ENCODE measurements at places on chromosomes 2 and 18.
A peak's percentile ranks its signal among the peaks of the same experiment; 100 is the strongest.

GRCh38 chr2:32222966-32223365 lies 41.7 kb downstream of the NLRC4 start:
- no peak for DNase-seq

DNA sequence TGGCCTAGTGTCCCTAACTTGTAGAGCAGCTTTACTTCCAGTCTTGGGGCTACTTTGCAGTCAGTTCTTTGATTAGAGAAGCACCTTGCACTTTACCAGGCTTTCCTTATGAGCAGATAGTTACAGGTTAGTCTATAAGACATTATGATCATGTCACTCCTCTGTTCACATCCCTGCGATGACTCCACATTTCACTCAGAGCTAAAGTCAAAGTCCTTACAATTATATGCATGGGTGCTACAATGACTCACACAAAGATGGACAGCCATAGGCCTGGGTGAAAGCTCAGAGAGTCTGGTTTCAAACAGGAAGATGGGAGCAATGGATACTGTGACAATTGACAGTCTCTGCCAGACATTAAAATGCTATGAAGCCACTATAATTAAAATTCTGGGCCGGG lies 27.1 kb upstream of the SSB start:
- no peak for DNase-seq

DNA sequence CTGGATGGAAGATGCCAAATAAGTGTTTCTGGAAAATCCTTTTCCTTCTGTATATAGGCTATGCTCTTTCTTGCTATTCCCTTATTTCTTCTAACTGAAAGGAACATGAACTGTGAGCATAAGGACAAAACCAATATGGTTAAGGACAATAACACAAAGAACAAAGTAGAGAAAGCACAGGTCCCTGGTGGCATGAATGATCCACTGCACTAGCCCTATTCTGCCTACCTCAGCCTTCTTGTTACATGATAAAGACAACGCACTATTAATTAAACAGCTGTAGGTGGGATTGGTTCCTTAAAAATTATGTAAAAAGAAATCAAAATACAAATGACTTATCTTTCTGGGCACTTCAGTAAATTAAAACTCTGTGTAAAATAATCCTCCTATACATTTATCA lies 1.9 kb upstream of the WDR75 start:
- DNase-seq: peak; percentile 34

DNA sequence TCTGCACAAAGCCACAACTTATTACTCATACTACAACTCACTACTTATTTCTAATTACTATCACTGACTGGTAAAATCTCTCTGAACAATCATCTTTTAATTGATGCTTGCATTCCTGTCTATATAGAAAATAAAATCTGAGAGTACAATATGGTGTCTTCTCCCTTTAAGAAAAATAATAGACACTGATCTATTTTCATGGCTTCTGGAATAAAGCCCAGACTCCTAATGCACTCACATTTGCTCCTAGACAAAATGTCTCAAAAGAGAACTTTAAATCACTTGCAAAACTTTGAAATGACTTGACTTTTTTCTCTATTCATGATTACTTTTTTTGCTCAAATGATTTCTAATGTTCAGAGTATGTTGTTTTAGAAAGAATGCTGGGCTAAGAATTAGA lies 28.7 kb downstream of the ESCO1 start:
- no peak for DNase-seq

DNA sequence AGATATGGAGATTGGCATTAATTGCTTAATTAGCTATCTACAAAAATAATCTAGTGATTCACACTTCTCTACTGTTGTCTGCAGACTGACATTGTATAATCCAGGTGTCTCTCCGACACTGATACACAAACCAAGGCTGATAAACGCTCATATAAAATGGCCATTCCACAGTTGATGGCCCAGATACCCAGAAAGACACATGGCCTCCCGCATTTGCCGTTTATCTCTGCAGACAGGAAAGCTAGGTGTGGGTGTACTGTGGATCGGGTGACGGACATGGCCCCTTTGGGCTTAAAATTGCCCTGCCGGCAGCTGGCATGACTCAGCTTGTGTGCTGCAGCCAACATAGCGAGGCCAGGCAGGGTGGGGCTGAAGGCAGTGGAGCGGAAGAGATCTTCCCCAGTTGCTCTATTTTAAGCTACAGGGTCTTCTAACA lies 18.5 kb downstream of the PMAIP1 start:
- DNase-seq: peak; percentile 64

GRCh38 chr2:201974171-201975100 lies 59.2 kb upstream of the FZD7 start:
- no peak for DNase-seq

DNA sequence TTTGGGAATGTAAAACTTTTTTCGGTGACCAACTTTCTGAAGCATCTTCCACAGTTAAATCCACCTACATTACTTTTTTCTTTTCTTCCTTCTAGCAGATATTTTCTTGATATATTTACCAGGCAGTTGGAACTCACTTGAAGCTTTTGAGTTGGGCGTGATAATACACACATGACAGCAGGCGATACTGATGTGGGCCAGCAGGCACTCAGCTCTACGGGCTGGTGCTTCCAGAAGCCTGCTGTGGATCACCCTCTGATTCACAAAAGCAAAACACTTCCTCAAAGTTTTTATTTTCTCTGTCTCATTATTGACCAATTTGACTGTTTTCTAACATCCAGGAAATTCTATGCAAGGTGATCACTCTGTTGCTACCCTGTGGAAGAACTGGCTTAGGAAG lies 22.9 kb downstream of the GRHL1 start:
- DNase-seq: no peak

DNA sequence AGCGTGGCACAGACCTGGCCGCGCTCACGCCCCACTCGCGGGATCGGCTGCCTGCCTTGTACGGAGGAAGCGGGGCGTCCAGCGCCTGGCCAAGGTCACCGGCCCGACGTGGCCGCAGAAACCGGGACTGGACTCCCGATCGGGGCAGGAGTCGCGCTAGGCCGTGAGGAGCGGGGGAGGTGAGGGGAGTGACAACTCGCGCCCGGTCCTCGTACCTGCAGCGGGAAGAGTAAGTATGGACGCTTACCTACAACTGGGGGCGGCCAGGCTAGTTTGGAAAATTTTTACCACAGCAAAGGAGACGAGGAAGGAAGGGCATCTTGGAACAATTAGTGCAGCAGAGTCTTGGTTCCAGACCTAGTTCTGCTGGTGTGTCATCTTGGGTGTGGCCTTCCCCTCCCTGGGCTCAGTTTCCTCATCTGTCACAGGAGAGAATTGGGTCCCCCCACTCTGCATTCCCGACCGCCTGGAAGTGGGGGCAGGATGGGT lies 693 bp downstream of the UBE2F start:
- DNase-seq: peak; percentile 35

DNA sequence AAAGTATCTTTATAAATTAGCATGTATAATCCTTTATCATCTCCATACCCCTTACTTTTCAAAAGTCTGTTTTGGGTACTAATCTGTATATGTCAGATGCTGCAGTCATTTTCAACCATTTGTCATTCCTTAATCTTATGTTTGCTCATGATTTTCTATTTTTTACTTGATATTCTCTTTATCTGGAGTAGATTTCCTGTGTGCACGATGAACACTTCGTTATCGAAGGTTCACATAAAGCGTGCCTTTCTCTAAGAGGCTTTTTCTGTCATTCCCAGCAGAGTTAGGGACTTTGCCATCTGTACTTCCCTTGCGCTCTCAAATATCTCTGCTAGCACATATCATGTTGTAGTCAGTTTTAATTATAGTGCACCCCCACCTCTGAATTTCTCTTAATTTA lies 123.2 kb downstream of the BIRC6 start:
- no peak for DNase-seq

- DNase-seq: no peak
Measured at GRCh38 chr2:142716463-142717242, 160.8 kb upstream of the KYNU start.

GRCh38 chr2:24875272-24875671 lies 44.8 kb downstream of the ADCY3 start:
- DNase-seq: no peak

GRCh38 chr2:111640480-111640879 lies 243.5 kb downstream of the ANAPC1 start:
- no peak for DNase-seq

GRCh38 chr2:127400897-127401756 lies 13.4 kb upstream of the MAP3K2 start:
- DNase-seq: peak; percentile 87

DNA sequence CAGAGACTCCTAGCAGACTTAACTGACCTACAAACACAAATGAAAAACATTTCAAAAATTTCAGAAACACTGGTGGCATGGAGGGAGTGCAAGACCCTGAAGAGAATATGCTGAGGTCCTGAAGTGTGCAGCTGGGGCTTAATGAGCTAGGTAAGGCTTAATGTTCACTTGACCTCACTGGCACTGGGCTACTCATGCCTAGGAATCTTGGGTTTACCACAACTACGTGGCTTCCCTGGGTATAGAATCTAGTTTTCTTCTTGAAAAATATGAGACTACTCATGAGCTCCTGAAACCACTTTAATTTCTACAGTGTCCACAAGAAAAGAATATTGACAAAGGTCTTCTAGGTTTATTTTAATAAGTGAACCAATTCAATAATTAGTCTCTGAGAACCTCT lies 139.8 kb downstream of the HNMT start:
- no peak for DNase-seq

DNA sequence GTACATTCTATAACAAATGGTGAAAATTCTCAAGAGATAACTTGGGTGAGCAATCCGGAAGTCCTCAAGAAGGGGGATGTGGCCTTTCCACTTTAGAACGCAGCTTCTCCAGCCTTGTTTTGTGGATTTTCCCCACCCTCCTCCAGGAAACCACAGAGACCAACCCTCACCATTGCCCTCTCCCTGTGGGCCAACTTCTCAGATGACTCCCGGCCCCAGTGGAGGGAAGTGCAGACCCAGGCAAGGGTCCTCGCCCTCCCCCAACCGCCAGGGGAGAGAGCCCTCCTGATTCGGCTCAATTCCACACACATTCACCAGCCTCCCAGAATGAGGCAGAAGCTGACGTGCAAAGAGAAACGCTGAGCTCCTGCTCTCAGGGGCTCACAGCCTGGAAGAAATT lies 277.2 kb downstream of the EIPR1 start:
- DNase-seq: no peak

- DNase-seq: no peak
Measured at GRCh38 chr18:5066380-5066977, 130.6 kb downstream of the AKAIN1 start.

GRCh38 chr2:238968616-238969384 lies 120.9 kb downstream of the TWIST2 start:
- DNase-seq: no peak

DNA sequence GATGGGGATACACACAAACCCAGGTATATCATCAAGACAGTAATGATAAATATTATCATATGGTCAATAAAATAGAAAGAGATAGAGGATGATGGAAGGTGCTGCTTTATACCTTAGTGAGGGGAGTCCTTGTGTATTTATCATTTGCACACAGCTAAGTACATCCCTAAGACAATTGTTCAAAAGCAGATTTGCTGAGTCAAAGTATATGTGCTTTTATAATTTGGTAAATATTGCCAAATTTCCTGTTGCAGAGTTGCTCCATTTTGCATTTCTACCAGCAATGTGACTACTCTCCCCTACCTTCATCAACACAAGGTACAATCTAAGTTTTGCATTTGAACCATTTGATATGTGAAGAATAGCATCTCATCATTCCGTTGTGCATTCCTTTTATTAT lies 22.6 kb upstream of the PLEK start:
- DNase-seq: no peak

DNA sequence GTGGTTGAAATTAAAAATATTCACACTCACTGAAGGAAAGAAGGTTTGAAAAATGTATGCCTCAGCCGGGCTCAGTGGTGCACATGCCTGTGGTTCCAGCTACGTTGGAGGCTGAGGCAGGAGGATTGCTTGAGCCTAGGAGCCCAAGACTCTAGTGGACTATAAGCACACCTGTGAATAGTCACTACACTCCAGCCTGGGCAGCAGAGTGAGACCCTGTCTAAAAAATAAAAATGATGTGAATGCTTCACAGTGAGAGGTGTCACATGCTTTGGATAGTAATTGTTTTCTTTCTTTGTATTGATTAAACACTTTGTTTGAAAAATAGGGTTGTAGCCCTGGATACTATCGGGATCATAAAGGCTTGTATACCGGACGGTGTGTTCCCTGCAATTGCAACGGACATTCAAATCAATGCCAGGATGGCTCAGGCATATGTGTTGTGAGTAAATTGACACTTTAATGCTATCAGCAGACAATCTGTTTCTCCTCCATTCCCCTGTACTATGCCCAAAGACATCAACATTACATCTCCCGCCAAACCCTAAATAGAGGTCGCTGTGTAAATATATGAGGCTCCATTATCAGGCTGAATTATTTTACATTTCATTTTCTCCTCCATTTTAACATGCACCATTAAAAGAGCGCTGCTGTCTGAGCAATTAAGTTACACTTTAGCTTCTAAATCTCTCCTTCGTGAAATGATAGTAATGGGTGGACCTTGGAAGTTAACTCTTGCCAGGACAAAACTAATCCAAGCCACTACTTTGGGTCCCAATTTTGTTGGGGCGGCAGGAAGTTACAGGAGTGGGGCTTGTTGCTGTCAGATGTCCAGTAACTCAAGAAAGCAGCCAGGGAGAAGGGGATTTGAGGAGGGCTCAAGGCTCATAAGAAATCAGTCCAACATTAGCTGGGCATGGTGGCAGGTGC lies 138.3 kb upstream of the TTC39C start:
- no peak for DNase-seq

DNA sequence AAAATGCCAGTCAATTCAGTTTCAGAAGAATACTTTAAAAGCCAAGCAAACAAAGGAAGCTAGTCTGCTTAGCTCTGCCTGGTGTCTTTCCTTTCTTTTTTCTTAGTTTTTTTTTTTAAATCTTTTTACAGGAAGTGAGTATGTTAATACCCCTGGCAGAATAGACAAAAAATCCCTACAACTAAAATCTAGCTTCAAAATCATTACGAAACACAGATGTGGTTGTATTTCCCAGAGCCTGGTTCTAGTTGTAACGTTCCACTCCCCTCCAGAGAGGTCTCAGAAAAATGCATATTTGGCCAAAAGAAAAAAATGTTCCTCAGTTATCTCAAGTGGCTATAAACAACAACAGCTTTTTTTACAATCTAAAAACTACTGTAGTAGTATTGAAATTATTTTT lies 202.1 kb upstream of the RND3 start:
- no peak for DNase-seq

DNA sequence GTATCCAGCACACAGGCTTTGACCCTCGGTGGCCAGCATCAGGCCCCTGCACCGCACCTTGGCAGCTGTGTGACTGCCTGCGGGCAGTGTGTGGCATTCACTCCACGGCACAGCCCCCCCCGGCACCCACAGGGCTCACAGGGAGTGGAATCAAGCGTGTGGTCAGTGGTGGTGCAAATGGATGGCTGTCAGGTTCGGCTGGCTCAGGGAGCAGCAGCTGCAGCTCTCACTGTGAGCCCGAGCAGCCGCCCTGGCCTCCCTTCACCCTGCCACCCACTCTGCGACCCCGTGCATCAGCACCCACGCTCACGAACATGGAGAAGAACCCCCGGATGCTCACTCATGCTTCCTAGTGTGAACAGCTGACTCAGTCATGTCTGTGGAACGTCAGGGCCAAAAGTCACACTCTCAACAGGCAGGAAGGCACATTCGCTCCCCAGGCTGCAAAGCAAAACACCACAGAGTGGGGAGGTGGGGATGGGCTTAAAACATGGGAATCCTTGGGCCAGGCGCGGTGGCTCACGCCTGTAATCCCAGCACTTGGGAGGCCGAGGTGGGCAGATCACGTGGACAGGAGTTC lies 41.5 kb upstream of the GPC1 start:
- DNase-seq: peak; percentile 41

Measured in ELR (cell line).